ENCODE measurements at places on chromosomes 7 and 10. TPM values are rescaled to one million over a fixed set of nuclear protein-coding genes. Genes with fewer than 3 reads are reported as not detected.

- DNase-seq, result peak; percentile 49
Observed at GRCh38 chr7:30453921-30454320, 24.7 kb downstream of the NOD1 start.

COBL gene
- total RNA-seq, result 52.6 TPM

DNA sequence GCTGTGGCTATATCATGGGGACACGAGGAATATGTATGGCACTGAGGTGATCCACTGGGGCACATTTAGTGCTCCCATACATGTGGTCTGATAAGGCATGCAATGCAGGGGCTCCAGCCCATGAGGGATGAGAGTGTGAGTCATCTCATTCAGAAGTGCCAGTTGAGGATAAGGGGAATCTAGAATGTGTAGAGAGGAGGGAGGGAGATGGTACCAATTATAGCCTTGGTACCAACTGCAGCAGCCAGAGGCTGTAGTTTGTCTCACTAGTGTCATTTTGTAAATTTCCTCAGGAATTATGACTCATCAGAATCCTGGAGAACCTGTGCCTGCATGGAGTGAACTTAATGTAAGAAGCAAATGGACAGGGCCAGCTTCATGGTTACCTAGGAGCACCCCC is 46.2 kb downstream of the LAMB4 start:
- peak; percentile 92 for DNase-seq

DNA sequence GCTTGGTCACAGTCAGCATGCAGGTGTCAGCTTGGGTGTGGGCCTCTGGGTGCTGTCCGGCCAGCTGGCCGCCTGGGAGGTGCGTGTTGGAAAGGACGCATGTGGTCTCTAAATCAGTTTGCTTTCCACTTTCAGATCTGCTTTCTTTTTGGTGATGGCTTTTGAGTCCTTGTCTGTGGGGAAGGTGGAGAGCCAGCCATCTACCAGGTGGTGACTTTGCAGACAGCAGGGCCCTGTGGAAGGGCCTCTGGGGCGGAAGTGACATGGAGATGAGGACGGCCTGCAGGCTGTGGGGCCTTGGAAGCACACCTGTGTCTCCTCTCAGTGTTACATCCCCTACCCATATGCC is 59.4 kb downstream of the WDR37 start:
- no peak for DNase-seq

- no peak for DNase-seq
Observed at GRCh38 chr10:84204122-84204521, 9.8 kb downstream of the CDHR1 start.
